Fibroblast of the conjunctiva (primary cell): ENCODE measurements at places on chromosomes 5 and 9.

DNA sequence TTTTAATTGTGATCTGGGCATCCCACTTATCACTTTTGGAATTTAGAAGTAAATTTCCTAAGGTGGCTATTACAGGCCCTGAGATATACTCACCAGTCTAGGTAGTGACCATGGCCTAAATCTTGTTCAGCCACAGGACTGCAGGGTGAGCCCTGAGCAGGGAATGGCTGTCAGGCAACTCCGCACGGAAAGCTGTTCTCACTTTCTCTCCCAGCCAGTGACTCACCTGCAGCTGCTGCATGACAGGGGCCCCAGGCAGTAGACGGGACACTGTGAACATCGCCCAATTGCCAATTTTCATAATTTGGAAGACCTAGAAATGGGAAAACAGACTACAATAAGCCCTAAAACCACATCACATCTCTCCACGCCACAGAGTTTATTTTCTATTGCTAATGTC, 69.6 kb upstream of the TAF1L start:
- no peak for DNase-seq

- DNase-seq, result no peak
These were observed at the start of gene SYK for GRCh38 chr9:90801241-90801972. SYK (plus strand) TSS chr9:90801819; CDS start chr9:90843899, 42,080 bp downstream.

- peak; percentile 46 for DNase-seq
These were observed 54.9 kb downstream of the NDST1 start for GRCh38 chr5:150562832-150563231.

GRCh38 chr9:2570615-2571479, 50.7 kb upstream of the VLDLR start:
- DNase-seq, result no peak

DNA sequence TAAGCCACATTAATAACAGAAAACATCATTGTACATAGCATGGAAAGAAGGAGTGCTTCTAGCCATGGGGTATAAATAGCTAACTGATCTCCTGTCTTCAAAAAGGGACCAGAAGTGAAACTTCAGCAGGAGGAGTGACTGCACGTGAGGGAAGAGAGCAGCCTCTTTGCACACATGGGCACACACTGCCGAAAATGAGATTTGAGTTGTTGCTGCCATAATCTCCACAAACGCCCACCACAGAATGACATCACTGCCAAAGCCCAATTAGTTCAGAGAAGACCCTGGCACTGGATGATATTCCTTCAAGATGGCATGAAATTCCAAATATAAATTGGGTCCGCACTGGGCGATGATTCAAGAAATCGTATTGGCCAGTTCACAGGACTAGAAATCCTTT, 238.9 kb upstream of the NR4A3 start:
- DNase-seq, result no peak

DNA sequence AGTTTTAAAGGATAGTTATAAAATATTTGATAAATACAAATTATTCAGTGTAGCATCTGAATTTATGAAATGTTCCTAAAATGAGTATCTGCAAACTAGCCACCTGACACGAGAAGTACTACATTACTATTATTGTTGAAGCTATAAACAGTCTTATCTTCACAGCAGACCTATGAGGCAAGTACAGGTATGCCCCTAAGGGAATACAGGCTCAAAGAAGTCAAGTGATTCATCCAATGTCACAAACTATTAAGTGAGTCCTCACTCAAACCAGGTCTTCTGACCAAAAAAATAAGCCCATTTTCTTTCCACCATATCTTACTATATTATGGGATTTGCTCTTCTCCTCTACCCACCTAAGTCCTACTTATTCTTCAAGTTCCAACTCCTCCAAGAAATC, 28.7 kb downstream of the STRBP start:
- no peak for DNase-seq

GRCh38 chr9:95820074-95820473, 55.4 kb upstream of the ERCC6L2 start:
- peak; percentile 54 for DNase-seq

DNA sequence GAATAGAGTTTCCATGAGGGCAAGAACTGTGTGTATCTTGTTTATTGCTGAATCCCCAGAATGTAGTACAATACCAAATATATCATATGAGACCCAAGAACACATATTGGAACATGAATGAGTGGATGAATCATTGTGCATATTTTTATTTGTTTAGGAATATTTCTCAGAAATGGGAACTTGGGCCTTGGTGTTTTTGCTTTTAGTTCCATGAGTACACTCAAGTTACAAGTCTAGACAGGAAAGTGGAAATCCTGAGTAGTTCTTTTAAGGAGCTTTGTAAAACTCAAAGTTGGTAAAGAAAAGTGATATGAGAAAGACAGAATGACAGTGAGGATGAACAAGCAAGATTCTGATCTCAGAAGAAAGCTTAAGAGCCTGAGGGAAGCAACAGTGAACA, 647.0 kb downstream of the EFNA5 start:
- DNase-seq, result no peak

DNA sequence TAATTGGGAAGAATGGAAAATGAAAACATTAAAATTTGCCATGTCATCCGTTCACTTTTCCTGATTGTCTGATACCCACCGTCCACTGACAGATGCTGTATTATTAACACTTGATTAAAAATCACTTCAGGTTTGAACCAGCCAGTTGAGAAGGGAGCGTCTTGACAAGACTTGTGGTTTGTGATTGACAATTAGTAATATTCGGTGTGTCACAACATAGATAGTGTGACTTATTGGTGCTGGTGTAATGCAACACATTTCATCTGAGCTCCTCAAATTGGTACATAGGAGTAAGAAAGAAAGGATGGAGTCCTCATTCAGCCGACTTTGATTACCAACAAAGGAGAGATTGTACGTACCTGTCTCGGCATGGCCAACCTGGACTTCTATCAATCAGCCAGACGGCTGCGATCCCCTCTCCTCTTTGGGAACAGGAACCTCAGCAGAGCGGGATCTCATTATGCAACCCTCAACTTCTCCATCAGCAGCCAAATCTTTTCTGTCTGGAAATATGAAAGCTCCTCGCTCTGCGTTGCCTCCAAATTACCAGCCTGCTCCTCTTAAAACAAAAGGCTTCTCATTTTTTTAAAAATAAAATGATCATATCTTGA, 211.7 kb upstream of the MVB12B start:
- DNase-seq, result no peak

DNA sequence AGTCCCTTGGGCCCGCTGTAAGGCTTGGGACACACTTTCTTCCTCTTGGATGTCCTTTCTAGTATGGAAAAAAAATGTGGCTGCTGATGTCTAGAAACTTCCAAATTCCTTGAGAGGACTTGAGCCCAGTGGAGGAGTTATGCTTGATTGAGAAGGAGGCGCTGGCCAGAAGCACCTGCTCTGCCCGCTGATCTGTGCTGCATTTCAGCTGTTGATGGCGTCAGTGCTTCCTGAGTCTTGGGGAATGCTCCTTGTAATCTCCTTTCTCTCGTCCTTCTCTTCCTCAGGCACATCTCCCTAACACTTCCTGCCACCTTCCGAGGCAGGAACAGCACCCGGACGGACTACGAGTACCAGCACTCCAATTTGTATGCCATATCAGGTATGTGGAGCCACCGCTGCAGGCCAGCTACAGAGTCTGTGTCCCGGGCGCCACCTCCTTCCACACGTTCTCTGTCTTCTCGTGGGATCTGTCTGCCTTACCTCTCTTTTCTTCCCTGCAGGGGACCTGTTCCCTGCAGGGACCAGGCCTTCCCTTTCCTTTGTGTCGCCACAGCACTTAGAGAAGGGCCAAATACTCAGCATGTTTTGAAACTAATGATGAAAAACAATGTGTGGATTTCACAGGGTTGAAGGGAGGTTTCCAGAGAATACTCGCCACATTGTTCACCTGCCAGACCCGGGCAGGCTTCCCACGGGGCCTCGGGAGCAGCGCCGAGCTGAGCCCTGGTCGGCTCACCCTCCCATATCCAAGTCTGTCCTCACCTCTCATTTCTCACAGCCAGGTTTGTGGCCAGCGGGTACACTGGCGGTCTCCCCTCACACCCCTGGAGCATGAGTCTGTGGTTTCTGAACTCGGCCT, 95.2 kb downstream of the MVB12B start:
- no peak for DNase-seq

DNA sequence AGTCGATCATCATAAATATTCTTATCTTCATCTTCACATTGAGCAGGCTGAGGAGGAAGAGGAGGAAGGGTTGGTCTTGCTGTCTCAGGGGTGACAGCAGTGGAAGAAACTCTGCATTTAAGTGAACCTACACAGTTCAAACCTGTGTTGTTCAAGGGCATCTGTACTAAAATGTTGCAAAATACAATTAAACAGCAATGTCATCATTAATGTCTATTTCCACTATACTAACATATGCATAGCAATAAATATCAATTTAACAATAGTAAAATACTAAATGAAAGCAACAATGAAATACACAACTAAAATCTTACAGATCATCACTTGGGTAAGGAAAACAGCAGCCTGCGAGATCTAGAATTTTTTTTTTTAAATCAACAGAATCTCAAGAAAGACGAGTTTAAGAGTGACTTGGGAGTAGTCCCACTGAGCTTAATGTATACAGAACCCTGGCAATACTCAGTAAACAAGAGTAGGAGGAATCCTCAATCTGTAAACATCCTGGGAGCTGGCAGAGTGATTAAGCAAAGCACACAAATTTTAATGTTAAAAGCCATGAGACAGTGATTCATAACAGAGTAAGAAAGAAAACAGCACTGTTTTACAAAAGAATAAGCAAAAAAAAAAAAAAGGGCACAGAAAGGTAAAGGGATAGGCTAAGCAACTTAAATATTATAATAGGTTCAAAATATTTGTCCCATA, 10.0 kb downstream of the HOMER1 start:
- no peak for DNase-seq

GRCh38 chr5:90902651-90903386, 344.2 kb downstream of the ADGRV1 start:
- DNase-seq, result no peak

DNA sequence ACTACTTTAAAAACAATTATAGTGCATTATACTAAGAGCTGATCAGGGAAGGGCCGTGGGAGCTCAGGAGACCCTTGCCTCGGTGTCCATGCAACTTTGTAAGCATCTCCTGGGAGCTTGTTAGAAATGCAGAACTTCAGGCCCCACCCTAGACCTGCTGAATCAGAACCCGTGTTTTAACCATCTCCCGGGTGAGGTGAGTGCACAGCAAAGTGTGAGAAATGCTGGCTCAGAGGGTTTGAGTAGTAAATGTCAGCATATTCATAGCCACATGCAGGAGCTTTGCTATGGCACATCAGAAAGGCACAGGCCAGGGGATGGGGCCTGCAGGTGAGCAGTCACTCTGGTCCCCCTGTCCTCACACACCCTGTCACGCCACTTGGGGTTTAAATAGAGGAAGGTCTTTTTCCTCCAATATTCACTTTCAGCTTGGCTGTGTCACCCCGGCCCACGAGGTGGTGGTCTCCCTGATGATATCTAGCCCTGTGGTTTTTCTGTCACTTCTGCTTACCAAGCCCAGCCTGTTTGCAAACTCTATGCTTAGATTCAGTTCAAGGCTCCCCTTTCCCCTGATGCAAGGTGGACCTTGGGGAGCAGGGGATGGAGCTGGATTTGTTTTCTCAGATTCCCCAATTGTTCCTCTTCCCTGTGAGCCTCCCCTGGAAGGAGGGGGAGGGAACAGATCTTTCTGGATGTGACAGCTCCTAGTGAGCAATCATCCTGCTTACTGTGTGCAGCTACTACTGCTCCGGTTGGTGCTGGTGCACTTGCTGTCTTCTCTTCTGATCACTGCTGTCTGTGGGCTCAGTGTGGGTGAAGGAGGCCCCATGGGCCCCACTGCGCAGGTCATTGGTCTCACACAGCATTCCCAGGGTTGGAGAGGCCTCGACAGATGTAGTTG, 51.8 kb upstream of the TGFBR1 start:
- DNase-seq, result no peak

DNA sequence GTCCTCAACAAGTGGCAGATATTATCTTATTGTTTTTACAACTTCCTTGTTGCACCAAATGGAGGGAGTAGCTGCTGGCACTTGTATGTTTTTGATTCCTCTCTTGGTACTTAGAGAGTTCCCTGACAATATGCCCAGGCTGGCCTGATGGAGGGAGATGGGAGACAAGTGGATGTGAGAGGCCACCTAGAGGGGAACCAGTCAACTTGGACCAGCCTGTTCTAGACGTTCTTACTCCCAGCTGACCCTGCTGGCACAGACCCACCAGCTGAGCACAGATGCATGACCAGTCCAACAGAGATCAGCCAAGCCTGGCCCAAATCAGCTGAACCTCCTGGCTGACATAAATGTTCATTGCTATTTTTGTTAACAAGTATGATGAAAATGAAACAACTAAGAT, 60.9 kb upstream of the GDNF start:
- DNase-seq, result peak; percentile 17

DNA sequence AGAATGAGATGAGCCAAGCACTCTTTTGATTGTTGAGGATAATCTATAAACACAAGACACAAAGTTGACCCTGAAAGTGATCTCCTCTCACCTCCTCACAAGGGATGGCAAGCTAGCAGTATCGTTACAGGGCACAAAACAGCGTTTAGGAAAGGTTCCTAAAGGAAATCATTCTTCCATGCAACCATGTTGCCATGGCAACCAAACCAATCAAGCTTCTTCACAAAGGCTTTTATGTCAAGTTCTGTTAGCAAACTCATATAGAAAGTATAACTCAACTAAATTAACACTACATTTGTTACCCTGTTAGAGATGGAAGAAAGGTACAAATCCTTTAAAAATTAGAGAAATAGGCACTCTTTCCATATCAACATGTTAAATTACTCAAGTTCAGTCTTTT, 1016.8 kb upstream of the DMAC1 start:
- no peak for DNase-seq

DNA sequence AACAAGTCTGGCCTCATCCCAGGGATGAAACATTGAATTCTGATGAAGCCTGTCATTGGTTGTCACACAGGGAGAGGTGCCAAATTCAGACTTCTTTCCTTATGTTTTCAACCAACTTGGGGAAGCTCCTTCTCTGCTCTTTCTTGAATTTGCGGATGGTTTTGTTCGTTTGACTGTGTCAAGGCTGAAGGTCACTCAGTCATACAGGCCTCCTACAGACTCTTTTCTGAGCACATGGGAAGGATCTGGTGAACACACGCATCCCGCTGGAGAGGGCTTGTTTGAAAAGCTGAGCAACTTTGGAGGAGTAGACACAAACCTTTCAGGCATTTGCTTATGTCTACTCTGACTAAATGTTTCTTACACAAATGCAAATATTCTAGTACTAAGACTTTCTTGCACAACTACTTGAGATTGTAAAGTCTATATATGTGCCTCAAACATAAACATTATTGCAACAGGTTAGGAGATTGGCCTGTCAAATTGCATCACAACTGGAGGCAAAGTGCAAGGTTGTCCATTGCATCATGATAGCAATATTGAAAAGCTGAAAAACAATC, 151.5 kb upstream of the NR3C1 start:
- no peak for DNase-seq

DNA sequence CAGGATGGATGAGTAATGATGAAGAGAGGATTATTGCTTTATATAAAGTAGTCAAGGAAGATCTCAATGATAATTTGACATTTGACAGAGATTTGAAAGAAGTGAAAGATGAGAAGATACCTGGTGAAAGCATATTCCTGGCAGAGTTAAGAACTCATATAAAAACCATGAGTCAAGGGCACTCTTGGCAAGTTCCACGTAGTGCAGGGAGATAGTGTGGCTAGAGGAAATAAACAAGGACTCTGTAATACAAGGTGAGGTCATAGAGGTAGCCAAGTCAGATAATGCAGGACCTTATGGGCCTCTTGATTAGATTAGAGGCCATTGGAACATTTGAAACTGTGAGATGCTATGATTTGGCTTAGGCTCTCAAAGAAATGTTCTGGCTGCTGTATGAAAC, 72.3 kb downstream of the HCN1 start:
- DNase-seq, result no peak

- peak; percentile 71 for DNase-seq
These were observed 21.5 kb downstream of the BTF3 start for GRCh38 chr5:73519531-73520283.

- DNase-seq, result no peak
These were observed 113.6 kb downstream of the EFNA5 start for GRCh38 chr5:107557051-107557658.
